ENCODE measurements at places on chromosomes 7 and 10.

DNA sequence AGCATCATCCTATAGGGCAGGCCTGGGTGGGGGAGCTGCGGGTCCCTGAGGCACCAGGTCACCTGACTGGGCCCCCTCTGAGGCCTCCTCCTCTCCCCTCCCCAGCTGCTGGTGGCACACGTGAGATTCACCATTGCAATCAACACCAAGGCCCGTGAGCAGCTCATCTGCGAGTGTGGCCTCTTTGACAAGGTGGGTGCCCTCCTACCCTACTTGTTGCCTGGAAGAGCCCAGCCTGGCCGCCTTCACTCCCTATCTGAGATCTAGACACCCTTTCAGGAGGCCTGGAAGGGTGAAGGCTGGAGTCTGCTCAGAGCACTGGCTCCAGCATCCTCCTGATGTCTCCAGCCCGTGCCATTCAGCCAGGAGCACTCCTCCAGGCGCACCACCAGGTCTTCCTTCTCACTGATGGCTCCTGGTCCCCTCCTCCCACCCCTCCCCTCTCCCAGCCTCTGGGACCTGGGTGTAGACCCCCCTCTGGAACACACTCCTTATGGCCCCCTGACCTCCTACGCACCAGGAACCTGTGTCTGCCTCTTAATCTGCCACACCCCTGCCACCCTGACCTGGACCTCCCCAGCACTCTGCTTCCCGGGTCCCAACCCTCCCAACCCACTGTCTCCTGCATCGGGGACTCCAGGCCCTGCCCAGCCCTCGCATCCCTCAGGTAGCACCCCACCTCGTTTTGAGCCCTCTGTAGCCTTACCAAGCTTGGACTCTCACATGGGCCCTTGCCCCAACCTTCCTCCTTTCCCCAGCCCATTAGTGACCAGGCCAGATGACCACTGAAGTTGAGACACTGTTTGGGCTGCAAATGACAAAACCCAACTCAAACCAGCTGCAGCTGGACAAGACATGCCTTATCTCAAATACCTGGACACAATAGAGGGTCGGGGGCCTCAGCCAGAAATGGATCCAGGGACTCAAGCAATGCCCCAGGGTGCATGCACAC, 67.5 kb downstream of the ALOX5 start:
- DNase-seq, result no peak

- DNase-seq, result no peak
These were observed 91.2 kb upstream of the SEM1 start for GRCh38 chr7:96800824-96801223.

DNA sequence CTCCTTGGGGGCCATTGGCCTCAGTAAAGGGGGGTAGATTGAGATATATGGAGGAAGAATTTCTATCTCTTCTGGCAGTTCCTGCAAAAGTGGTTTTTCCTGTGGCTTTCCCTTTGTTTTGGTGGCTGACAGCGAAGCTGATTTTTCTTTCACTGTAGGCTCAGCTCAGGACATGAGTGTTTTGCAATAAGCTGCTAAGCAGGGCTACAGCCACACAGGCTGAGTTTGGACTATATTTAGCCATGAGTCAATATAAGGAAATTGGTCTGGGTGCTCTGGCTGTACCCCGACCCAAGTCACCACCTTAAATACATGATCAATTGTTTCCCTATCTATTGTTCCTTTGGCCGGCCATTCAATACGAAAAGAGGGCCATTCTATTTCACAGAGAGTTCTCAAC, 212.7 kb upstream of the KCND2 start:
- DNase-seq, result no peak

- no peak for DNase-seq
These were observed 58.8 kb upstream of the AGMO start for GRCh38 chr7:15620491-15621185.

DNA sequence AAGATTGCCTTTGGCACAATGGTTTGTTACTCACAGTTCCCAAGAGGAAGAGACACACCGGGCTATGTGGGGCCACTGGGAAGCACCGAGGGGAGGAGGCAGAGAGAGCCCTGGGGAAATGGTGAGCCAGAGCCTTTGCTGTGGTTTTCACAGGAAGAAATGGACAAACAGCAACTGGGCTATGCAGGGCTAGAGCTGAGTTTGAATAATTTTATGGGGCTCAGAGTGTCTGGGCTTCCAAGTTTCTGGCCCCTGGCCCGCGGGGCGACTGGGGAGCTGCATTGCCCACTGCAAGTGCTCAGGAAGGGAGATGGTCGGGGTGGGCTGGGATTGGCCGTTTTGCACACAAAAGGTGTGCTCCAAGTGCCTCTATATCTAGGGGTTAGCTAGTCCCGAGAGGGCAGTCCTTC, 92.6 kb downstream of the CHST15 start:
- DNase-seq, result no peak

- no peak for DNase-seq
These were observed at the start of gene BLNK for GRCh38 chr10:96271016-96271815. TSS of gene BLNK (minus strand) at chr10:96271569. CDS start at chr10:96271398, 171 bp downstream.

- no peak for DNase-seq
These were observed 96.5 kb downstream of the PFKFB3 start for GRCh38 chr10:6299234-6299633.

GRCh38 chr7:42156967-42157721, 79.9 kb downstream of the GLI3 start:
- DNase-seq, result no peak

- DNase-seq, result no peak
These were observed 17.6 kb downstream of the ANXA11 start for GRCh38 chr10:80187465-80188409.

- no peak for DNase-seq
These were observed 13.2 kb downstream of the PCLO start for GRCh38 chr7:83149466-83149865.

GRCh38 chr10:48184224-48184623, 90.3 kb downstream of the FRMPD2 start:
- DNase-seq, result no peak

DNA sequence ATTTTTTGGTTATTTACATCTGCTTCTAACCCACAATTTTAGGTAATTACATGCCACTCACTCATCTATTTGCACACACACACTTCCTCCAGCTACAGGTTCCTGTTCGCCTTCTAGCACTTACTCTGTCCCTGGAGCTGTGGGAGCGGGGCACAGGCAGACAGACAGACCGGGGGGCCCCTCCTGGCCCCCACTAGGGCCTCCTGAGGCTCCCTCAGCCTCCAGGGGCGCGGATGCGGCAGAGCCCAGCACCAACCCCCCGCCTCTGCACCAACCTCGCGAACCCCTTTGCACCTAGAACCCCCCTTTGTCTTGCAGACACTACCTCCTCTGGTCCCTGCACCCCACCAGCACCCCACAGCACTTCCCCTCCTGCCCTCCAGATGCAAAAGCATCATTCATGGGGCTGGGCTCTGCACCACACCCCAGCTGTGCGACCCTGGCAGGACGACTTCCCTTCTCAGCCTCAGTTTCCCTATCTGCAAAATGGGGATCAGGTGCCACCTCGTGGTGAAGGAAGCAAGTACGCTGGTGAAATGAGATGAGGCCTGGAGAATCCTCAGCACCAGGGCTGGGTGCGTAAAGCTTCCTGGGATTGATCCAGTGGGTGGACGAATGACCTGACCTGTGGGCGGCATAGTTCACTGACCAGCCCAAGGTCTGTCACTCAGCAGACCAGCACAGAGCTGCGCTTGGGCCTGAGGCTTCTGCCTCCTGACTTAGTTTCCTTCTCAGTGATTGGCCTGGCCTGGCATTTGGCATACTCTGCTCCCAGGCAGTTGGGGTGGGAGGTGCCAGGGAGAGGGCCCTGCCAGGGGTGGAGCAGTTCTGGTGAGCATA, 37.9 kb downstream of the ELFN1 start:
- no peak for DNase-seq

- DNase-seq, result no peak
These were observed 15.4 kb downstream of the IFIT3 start for GRCh38 chr10:89343089-89343767.

DNA sequence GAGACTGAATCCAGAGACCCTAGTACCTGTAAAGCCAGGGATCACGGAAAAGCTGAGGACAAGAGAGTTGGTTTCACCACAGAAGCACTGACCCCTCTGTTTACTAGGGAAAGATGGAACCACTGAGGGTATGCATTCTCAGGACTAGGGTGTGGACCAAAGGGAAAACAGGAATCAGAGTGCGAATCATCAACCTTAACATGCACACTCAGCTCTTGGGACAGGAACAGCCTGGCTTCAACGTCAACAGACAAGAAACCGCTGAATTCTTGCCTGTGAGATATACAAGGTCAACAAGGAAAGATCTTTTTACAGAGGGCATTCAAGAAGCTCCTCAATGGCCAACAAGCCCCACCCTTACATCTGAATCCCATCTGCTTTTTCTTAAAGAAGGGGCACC, 14.9 kb downstream of the TNRC18 start:
- no peak for DNase-seq

GRCh38 chr7:5020098-5020497, 25.6 kb upstream of the RBAK start:
- no peak for DNase-seq

DNA sequence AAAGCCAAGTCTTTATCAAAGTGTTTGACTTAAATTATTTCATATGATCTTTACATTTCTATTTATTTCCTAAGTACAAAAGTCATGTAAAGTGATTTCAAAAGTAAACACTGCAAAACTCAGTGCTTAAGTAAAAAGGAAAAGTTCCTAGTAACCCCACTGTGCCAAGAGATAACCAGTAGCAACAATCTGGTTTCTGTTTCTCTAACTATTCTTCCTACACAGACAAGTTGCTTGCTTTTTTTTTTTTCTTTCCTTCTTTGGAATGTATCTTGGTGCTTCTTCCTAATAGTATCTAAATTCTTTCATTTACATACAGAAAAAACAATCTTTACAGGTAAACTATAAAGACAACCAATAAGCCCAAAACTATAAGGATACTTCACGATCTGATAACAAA, 3.1 kb downstream of the JCAD start:
- no peak for DNase-seq

DNA sequence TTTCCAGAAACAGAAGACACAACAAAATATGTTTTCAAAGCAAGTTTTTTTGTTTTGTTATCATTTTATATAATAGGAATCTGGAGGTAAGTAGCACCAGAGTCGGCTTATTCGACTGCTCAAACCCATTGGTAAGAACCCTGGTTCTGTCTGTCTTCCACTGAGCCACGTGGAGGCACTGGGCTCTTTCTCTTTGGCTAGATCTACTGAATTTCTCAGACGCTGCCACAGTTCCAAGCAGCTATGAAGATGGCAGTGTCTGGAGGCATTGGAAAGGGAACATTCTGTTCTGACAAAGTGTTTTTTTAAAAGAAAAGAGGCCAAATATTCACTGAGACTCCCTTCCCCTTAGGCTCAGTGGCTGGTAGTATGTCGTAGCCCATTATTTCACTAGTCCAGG, 338.8 kb downstream of the NRG3 start:
- DNase-seq, result no peak

- DNase-seq, result peak; percentile 36
These were observed 38.5 kb upstream of the STEAP4 start for GRCh38 chr7:88344956-88345832.

DNA sequence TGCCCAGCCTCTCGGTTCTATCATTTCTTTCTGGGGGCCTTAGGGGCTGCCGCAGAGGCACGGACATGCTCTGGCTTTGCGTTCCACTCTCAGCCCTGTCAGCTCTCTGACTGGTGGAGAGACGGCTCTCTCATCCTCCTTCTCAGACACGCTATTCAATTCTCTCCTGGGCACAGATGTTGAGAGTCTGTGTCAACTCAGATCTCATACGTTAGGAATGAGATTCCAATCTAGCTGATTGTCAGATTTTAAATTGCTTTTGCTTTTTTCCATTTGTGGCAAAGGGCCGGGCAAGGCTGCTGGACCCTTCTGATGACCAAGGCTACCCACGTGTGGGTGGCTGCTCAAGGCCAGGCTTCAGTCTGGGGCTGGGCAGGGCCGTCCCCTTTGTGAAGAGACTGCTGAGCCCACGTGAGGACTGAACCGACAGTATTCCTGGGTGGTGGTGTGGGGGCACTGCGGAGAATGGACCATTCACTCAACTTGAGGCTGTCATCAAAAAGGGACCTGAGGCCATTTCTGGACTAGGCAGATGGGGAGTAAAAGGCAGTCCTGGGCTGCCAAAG, 71.5 kb downstream of the CLEC2L start:
- no peak for DNase-seq

- DNase-seq, result no peak
These were observed 55.8 kb downstream of the HBP1 start for GRCh38 chr7:107224374-107225223.

GRCh38 chr10:95181726-95182125, 12.3 kb upstream of the ACSM6 start:
- no peak for DNase-seq

- no peak for DNase-seq
These were observed 121.4 kb downstream of the TCF7L2 start for GRCh38 chr10:113071446-113071845.

DNA sequence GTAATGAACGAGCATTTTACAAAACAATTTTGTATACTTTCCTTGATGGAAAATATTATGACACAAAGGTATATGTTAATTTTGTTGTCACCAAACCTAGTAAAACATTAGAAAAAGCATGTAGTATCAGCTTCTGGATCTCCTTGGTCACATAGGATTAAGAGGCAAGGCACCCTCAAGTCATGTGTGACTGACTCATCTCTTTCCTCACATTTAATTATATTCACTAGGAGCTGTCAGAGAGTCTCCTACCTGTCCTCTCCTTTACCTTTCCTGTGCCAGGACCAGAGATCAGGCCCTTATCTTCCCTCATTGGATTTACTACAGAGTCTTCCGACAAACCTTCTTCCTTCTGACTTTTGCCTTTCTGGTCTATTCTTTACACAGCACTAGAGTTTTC, 111.3 kb upstream of the RPA3 start:
- no peak for DNase-seq
